T-helper 17 cell (primary cell): ENCODE measurements at places on chromosomes 12 and 14.
A peak's percentile ranks its signal among the peaks of the same experiment; 100 is the strongest.

DNA sequence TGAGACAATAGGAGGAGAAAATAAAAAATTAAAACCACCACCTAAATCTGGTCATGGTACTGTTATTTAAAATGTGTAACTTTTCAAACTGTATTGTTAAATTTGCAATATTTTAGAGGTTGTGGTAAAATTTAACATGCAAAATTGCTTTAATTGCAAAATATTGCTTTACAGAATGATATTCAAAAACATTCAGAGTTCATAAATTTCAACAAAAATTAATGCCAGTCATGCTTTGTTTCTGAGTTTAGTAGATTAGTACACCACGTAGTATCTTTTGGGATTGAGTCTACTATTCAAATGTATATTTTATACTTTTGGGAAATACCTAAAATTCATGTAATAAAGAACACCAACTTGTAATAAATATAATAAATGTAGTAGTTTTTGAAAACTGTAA is 18.3 kb downstream of the ETFRF1 start:
- no peak for DNase-seq

DNA sequence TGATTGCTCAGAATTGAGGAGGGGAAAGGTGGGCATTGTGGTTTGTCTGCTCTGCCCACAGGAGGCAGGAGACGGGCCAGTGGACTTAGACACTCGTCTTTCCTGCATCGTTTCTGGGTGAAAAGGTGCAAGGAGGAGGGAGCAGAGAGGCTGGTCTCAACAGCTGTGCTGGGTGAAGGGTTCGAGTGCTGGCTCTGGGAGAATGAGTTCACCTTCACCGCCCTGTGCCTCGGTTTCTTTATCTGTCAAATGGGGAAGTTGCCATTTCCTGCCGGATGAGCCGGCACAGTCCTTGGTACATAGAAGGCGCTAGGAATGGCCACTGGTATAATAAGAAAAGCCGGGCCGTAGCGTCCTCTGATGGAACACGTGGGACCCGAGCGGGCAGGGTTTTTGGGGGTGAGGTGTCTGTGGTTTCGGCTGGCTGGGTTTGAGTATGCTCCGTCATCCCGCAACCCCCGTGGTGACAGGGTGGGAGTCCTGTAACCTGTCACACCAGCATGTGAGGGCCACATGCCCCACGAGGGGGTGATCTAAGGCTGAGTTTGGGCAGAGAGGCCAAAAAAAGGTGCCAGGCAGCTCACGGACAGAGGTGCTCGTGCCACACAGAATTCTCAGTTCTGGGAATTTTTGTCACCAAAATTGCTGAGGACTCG is 7.3 kb downstream of the BCL7A start:
- DNase-seq = no peak

GRCh38 chr12:100824476-100824875 is 29.9 kb downstream of the ANO4 start:
- no peak for DNase-seq

DNA sequence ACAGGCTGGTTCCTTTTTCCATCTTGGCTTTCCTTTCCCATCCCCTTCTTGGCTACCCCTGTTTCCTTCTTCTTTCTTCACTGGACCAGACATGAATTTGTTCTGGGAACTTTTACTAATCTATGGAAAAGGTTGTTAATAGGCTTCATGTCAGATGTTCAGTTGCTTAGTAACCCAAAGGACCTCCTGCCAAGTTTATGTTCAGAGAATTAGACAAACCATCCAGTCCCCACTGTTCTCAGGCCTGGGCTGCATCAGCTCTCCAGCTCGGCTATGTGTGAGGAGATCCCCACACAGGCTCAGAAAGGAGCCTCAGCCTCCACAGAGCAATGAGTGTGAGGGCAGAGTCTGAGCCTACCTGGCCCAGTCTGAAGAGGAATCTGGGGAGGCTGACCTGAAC is 78.0 kb downstream of the AKAP6 start:
- no peak for DNase-seq

DNA sequence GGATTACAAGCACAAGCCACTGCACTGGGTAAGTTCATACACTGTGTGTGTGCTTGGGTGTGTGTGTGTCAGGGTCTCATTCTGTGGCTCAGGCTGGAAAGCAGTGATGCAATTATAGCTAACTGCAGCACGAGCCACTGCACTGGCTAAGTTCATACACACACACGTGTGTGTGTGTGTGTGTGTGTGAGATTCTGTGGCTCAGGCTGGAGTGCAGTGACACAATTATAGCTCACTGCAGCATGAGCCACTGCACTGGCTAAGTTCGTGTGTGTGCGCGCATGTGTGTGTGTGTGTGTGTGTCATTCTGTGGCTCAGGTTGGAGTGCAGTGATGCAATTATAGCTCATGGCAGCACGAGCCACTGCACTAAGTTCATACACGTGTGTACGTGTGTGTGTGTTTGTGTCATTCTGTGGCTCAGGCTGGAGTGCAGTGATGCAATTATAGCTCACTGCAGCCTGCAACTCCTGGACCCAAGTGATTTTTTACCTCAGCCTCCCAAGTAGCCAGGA is 85.4 kb downstream of the HECTD1 start:
- DNase-seq = no peak

DNA sequence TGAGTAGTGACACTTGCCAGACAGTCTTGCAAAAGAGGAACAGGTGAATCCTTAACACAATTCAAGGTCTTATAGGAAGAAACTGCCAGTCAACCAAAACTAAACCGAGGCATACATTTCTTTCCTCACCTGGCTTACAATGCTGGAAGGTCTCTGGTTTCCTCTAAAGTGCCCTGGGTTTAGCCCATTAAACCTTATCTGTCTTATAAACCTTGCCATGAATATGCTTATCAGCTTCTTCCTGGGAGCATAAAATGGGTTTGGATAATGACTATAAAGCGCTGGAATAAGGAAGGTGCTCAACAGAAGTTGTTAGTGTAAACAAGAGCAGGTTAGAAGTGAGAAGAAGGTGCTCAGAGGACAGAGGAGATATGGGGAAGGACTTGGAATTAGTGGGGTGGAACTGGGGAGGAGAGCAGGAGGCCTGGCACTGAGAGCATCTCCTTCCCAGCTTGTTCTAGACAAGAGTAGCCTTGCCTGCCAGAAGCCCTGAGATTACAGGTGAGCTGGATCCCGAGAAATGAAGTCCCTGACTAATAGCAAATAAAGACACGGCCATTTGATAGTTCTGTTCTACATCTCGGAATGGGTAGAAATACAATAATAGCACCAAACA is 14.1 kb upstream of the GPRC5A start:
- no peak for DNase-seq

DNA sequence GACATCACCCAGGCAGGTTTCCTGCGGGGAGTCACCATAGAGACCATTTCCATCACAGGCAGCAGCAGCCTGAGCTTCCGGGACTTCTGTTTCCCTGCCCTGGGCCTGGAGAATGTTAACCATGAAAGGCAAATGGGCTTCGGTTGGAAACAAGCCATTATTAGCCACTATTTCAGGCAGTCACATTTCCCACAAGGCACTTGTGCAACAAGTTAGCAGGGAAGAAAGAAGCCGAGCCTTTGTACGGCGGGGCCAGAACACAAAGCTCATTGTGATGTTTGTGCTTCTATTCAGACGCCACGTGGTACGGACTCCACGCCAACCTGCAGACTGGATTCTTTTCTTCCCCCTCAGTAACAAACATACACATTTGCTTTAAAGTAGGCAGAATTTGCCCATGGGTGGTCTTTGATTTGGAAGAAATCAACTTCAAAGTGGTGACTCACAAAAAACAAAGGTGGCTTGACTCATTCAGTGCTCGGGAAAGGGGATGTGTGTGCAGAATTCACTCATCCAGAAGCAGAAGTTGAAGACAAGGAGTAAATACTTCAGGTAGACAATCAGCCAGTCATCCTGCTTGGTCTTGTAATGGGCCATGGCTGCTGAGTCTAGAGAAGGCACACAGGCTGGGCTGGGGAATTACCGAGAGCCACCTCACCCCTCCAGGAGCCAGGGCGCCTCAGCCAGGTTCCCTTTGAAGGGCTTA is 154.2 kb upstream of the PRMT8 start:
- no peak for DNase-seq

DNA sequence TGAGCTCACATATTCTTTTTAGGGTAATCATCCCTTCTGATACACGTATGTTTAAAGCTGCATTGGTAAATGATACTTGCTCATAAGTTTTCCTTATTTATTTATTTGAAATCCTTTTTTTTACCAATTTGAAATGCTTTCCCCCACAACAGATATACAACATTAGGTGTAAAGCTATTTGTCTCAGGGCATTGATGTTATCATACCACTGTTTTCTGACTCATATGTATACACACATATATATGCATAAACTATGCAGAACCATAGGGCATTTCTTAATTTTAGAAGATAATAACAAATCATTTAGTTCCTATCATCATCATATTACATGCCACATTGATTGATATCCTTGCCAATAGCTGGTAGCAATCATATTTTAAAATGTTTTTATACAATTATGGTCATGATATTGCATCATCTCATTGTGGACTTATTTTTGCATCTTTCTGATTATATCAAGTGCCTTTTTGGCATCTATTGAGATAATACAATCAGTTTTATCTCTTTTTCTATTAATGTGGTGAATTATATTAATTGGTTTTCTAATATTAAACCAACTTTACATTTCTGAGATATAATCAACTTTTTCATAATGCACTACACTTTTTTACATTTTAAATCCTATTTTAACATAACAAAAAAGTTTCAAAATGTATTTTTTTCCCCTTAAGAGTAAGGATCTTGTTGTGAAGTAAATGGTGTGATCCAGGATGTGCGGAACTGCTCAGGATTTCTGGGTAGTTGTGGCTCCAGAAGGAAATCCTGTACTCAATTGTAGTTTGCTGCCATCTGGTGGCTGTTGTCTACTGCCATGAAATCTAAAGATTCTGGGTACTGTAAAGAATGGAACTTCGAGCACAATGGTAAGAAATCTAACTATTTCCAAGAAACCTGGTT is 16.7 kb downstream of the OR9K2 start:
- peak; percentile 22 for DNase-seq

DNA sequence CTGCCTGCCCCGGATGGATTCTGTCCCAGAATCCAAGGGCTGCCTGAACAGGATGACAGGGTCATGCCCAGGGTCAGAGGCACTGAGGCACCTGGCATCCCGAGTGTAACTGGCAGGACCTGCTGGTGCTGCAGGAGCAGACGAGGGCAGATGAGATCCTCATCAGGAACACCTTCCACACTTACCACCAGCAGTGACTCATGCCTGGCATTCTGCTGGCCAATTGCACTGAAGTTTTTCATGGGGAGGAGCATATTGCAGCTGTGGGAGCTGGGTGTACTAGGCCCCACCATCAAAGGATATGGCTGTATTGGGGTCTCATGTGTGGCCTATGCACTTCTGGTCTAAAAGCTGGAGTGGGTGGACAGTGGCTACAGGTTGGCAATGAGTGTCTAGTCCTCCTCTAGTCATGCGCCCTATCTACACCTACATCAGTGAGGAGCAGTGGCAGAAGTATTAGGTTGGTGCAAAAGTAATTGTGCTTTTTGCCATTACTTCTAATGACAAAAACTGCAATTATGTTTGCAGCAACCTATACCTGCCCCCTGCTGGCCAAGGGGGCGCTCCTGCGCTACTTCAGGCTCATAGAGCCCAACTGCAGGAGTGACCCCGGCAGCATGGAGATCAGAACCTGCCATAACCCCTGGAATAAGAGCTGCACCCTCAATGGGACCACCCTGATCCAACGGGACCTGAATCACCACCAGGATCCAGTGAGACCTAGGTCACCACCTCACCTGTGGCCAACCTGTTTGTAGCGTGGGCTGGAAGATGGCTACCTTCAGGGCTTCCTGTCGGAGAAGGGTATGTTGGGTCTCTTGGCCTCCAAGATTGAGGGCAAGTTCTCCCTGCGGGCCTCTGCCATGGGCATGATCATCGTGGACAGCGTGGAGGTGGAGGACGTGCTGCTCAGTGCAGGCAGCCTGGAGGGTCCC is 8.0 kb upstream of the C12orf42 start:
- peak; percentile 57 for DNase-seq

GRCh38 chr14:105417690-105418121 is 1.9 kb upstream of the MTA1 start:
- no peak for DNase-seq

DNA sequence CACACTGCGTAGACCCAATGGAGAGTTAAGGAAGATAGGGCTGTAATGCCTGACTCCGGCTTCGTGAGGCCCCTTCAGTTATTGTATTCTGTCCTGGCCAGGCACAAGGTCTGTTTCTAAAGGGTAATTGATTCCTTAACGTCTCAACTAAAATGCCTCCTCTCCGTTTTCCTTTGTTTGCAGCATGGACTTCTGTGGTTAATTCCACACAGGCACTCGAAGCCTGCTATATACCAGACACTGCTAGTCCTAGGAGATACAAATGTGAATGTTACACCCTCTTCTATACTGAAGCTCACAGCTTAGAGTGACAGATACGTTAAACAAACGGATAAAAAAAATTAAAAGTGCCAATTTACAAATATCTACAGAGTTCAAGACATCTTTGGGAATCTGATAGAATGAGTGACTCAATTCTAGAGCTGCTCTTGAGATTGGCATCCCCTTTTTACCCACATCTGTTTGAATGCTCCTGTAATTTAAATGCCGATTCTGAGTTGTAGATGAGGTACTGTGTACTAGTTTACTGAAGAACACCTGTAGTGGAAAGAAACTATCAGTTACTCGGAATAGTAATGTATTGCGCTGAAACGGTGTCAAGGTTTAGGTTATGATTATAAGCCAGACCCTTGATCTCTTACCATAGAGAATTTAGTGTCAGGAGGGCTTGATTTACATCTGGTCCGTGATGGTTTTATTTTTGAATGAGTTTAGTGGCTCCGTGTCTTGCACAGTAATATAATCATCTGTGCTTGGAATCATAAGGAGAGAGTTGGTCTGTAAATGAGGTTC is 784 bp downstream of the PSMA6 start:
- DNase-seq = no peak

GRCh38 chr12:43015090-43015737 is 425.7 kb upstream of the PRICKLE1 start:
- no peak for DNase-seq

DNA sequence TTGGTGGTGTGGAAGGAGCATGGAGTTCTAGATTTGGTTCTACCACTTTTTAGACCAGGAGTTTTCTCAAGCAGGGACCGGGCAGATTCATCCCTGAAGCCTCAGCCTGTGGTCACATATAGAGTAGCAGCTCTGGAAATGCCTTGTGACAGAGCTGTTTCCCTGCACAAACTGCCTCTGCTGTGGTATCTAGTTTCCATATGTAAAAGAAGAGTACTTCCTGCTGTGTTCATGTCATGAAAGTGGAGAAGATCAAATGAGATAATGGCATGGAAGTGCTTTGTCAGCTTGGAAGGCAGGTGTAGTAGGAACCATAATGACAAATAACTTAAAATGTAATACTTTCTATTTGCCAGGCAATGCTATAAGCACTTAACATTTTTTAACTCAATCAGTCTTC is 26.1 kb downstream of the OTUB2 start:
- DNase-seq = no peak

GRCh38 chr12:15852383-15852782 is 29.8 kb upstream of the STRAP start:
- no peak for DNase-seq

- no peak for DNase-seq
These were observed 229.2 kb upstream of the GARIN6 start for GRCh38 chr12:99418379-99418778.

DNA sequence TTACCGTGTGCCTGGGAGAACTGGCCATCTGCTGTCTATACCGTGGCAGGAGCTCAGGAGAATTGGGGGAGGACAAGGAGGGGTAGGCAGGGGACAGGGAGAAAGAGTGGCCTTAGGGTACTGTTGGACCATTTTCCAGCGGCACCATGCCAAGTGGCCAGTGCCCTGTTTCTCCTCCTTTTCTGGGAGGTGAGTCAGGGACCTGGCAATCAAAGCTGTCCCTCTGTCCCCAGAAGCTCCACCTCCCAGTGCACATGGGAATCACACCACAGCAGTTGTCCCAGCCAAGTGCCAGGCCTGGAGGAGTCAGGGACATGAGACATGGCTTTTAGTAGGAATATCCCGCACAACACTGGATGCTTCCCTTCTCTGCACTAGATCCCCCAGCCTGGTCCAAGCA is 118.0 kb downstream of the GCH1 start:
- no peak for DNase-seq
